ENCODE measurements at places on chromosomes 1 and 21.

DNA sequence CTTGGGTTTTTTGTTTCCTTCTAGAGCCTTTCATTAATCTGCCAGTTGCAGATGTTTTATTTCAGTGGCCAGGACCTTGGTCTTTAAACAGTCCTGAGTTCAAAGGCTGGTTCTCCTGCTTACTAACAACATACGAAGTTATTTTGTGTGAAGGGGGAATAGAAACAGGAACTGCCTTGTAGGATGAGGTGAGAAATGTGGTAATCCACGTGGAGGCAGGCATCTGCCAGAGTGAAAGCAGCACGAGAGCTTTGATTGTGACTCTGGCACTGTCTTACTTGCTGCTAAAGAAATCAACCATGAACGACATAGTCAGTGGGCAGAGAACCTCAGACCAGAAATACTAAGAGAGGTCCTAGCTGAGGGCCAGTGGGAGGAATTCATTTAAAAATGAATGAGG is 30.4 kb downstream of the TMEM63A start:
- no peak for DNase-seq

DNA sequence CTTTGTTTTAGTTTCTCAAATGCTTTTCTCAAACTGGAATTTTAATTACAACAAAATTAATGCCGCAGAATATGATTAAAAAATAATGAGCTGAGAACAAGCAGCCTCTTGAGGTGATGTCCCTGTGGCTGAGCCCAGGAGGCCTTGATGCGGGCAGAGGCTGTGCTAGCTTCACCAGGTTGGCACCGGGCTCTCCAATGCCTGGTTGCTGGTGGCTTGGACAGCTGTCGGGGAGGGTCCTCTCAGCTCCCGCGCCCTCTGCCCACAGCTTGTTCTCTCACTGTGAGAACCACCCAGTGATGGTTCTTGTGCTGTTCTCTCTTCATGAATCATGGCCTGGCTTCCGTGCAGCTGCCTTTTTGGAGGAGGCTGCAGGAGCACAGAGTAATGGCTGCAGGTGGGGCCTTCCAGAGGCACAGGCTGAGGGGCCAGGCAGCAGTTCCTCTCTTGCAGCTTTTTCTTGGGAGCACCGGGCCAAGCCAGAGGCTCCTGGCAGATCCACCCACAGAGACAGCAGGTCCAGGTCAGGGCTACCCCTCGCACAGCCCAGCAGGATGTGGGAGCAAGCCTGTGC is 156.3 kb downstream of the PCBP3 start:
- DNase-seq, result no peak

- DNase-seq, result no peak
Measured at GRCh38 chr1:65265651-65266351, 43.5 kb upstream of the DNAJC6 start.

GRCh38 chr1:18881642-18882431 is 20.5 kb downstream of the ALDH4A1 start:
- no peak for DNase-seq

GRCh38 chr1:181089676-181090544 is 1.4 kb downstream of the IER5 start:
- DNase-seq, result peak; percentile 69

- no peak for DNase-seq
Measured at GRCh38 chr1:58310469-58310868, 236.1 kb downstream of the OMA1 start.
